DMS 273 treated with DMSO at 0.1 percent for 48 hours (cell line): ENCODE measurements at places on chromosomes 3 and 15.

DNA sequence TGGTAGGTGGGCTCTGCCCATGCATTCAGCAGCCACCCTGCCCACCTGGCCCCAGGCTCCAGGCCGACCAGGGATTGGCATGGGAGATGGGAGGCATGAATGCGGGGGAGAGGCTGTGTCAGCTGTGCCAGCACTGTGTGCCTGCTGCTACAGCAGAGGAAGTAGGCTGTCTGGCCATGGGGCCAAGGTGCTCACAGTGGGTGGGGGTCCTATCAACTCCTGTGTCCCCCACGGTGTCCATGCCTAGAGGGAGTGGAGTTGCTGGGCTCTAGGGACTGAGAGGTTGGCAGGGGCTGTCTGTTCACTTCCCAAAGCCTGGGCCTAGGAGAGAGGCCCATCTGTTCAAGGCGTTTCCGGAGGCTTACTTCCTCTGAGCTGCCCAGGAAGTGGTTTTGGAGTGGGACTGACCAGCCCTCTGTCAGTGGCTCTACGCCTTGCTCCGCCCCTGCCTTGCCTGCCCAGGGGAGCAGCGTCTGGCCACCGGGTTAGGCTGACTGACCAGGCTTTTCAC, 5.8 kb downstream of the PRKCD start:
- no peak for DNase-seq

- DNase-seq = no peak
Observed at GRCh38 chr15:68199340-68199739, 5.8 kb downstream of the CALML4 start.

DNA sequence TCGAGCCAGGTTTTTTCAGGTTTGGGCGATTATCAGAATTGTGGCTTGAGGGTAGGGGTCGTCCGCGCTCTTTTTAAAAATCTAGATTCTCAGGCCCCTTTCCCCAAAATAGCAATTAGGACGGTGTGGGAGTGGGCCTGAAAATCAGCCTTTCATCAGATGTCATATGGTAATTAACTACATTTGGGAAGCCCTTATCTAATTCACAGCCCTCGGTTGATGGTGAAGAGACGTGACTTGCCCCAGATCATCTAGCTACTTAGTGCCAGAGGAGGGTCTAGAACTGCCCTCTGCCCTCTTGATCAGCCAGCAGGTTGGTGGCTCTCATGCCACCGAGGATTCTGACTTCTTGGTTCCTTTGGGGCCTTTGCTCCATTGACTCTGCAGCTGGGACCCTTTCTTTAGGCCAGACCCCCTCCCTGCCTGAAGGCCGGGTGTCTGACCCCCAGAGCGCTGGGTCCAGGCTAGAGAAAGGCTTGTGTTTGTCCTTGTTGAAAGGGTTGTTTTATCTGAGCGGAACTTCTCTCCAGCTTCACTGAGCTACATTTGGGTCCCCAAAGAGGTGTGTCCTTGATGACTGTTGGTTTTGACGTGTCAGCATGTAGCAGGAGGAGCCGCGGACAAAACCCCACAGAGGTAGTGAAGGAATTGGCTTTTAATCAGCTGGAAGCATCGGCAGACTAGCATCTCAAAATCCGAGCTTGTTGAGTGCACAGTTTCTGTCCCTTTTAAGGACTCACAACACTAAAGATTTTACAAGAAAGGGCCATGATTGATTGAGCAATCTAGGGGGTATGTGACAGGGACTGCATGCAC, 857 bp downstream of the AEN start:
- no peak for DNase-seq

DNA sequence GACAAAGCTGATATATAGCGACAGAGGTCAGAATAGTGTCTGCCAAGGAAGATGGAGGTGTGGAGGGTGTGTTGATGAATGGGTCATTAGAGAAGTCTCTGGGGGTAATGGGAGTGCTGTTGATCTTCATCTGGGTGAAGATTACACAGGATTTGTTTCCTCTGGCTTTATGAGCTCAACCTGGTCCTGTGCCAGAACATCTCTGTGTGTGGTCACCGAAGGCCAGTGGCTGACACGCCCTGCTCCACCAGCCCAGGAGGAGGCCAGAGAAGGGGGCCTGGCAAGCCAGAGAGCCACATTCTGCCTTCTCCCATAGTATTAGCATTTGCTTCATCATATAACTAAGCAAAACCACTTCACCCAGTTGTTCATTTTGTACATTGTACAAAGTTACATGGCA, 121.1 kb downstream of the ZNF621 start:
- DNase-seq = no peak

- no peak for DNase-seq
Observed at GRCh38 chr3:182971637-182972036, 8.7 kb downstream of the DCUN1D1 start.

- DNase-seq = no peak
Observed at GRCh38 chr3:150302246-150302645, 105.9 kb upstream of the TSC22D2 start.

- no peak for DNase-seq
Observed at GRCh38 chr15:88906551-88906950, 6.6 kb downstream of the MFGE8 start.

- no peak for DNase-seq
Observed at GRCh38 chr3:36876181-36876936, 68.5 kb downstream of the TRANK1 start.

DNA sequence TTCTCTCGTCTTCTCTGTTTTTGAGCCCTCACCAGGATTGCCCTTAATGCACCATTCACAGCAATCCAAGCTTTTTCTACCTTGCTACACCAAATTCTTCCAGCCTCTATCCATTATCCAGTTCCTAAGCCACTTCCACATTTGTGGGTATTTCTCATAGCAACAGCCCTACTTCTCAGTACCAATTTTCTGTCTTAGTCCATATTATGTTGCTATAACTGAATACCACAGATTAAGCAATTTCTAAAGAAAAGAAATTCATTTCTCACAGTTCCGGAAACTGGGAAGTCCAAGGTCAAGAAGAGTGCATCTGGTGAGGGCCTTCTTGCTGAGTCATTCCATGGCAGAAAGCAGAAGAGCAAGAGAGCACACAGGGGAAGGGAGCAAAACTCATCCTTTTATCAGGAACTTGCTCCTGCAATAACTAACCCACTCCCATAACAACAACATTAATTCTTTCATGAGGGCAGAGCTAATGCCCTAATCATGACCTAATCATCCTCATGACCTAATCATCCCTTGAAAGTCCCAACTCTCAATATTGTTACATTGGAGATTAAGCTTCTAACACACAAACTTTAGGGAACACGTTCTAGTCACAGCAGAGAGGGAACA, 9.7 kb upstream of the EIF1B start:
- DNase-seq = no peak

DNA sequence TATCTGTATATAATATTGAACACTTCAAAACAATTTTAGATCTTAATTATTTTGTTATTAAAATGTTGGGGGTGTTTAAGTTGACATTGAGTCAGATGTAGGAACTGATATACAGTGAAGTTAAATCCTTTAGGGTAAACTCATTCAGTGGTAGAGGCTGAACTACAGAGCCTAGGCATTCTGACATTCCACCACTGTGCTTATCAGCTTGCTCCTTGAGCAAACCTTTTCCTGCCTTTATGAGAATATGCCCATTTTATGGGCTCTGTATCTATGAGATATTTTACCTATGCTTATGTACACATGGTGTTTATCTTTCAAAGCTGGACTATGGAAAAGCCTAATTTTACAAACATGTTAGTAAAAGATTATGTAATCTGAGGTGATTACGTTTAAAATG, 407.5 kb downstream of the ZBTB20 start:
- DNase-seq = no peak

DNA sequence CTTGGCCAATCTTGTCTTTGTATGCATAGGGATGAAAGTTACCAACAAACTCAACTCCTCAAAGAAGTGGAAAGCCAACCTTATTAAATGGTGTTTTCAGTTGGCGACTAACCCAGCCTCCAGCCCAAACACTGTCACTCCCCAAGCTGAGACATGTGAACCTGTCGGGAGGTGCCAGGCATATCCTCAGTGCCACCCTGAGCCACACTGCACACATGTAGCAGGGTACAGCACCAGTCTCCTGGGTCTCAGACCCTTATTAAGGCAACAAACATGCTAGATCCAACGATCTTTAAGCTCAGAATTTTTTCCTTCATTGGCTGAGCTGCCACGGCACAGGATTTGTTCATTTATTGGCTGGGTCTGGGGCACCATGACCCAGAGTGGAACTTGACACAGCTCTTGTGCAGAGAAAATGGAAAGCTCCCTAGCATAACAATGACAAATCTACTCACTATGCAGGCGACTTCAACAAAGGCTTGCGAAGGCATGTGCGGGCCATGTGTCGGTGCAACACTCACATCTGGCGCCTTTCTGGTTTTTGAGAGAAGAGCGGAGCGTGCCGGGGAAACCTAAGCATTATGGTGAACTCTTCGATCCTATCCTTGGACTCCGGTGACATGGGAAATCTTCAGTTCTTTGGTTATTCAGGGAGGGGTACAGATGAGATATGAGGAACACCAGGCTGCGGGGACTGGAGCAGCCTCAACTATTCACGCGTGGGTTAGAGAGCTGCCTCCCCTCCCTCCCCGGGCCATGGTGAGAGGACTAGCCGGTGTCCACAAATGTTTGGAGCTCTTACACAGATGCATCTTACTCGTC, 190.1 kb downstream of the FAM43A start:
- no peak for DNase-seq

DNA sequence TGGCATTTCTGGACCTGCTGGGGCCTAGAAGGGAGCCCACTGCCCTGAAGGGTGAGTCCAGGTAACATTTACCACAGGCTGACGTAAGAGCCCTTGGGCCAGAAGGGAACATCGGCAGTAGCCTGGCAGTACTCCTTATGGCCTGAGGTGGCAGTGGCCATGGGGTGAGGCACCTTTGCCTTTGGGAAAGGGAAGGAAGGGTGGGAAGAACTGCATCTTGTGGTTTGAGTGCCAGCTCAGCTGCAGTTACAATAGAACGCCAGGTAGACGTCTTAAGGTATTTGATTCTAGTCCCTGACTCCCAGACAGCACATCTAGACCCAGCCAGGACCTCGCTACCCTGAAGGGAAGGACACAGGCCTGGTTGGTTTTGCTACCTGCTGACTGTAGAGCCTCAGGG, 104.9 kb downstream of the SOX14 start:
- no peak for DNase-seq

DNA sequence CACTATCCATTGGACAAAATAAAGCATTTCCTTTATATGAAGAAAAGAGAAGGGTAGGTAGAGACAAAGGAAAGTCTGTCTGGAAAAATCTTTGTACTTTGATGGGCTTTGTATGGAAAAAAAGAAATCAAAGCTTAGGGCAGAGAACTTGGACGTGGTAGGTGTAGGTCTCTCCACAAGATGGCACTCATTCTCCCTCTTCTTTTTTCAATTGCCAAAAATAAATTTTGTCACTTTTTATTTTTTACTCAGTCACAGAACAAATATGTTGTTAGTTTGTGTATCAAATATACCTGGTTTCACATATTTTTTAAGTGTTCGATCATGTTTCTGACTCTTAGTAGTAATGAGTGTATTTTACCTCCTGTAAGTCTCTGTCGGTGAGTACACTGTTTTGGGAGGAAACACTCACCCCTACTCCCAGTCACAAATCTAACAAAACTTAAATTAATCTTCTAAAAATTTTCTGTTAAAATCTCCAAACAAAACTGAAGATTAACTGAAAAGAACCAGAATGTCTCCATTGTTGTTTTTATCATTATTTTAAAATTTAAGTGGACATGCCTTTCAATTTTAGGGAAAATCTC, 415.8 kb upstream of the GOLIM4 start:
- no peak for DNase-seq

- no peak for DNase-seq
Observed at GRCh38 chr3:150764566-150764965, 1.6 kb upstream of the SIAH2 start.

DNA sequence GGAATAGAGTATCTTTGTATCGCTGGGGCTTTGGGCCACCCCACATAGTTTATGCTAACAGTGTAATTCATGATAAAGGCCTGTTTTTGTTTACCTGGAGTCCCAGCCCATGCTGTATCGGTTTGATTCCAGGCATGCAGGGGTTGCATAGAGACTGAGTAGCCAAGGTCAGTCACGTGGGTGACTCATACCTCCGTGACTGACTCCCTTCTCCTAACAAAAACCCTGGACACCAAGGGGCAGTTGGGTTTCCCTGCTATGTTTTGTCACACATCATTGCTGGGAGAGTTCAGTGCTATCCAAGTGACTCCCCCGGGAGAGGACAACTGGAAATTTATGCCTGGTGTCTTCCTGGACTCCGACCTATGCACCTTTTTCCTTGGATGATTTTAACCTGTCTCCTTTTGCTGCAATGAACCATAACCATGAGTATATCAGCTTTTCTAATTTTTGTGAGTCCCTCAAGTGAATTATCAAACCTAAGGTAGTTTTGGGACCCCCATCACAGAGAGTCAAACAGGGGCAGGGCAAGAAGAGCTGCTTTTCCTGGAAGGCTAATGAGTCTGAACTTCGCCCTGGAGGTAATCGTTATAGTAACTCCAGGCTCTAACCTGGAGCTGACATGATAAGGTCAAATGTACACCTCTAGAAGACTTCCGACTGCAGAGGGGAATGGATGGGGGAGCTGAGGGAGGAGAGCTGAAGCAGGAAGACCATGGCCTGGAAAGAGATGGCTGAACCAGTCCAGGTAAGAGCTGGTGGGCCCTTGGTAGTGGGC, 57.0 kb downstream of the SRGAP3 start:
- no peak for DNase-seq

- peak; percentile 12 for DNase-seq
Observed at GRCh38 chr3:121995161-121996137, 26.6 kb downstream of the ILDR1 start.

DNA sequence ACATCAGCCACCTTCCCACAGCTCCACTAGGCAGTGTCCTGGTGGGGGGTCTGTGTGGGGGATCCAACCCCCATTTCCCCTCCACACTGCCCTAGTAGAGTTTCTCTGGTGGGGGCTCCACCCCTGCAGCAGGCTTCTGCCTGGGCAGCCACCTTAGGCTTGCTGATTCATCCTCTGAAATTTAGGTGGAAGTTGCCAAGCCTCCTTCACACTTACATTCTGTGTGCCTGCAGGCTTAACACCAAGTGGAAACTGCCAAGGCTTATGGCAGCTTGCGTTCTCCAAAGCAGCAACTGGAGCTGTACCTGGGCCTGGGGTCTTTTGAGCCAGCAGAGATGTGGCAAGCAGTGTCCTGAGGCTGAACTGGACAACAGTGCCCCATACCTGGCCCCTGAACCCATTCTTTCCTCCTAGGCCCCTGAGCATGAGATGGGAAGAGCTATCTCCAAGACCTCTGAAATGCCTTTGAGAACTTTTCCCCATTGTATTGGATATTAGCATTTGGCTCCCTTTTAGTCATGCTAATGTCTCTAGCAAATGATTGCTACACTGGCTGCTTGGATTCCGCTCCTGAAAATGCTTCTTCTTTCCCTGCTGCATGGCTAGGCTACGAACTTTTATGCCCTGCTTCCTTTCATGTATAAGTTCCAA, 32.5 kb downstream of the CPN2 start:
- DNase-seq = no peak

GRCh38 chr3:104750581-104750980, 616.1 kb upstream of the ALCAM start:
- no peak for DNase-seq
